T-helper 2 cell (primary cell): ENCODE measurements at places on chromosomes 1 and 21.

DNA sequence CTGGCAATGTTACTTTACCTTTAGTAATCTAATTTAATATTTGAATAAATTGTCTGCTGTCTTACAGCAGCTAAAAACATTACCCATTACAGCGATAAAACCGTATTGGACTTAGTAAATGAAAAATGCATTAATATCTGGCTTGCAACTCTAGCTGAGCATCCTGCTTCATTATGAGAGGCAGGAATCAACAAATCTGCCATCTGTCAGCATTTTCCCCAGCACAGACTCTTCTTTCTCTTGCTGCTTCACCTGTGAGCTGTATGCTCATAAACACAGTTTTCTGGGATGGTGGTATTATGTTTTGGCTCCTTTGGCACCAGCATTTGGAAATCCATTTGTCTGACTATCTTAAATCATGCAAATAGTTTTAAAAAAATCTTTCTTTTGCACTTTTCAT is 487.1 kb downstream of the KCNT2 start:
- DNase-seq = no peak

GRCh38 chr21:44548922-44549321 is 2.4 kb downstream of the KRTAP10-2 start:
- DNase-seq = no peak

GRCh38 chr1:15989776-15990175 is 13.9 kb upstream of the ZBTB17 start:
- no peak for DNase-seq

DNA sequence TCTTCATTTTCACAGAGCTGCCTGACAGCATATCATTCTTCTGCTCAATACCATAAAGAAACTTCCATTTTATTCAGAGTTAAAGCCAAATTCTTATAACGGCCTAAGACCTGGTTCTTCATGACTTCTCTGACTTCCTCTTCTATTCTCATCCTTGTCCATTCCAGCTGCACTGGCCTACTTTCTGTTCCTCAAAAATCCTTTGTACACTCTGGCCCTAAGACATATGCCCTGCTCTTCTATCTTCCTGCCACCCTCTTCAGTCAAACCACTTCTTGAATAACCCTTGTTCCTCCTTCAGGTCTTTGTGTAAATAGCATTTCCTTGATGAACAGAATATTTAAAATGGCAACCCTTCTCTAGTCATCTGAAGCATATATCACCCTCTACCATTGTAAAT is 1338.7 kb upstream of the ADGRL2 start:
- DNase-seq = no peak

- DNase-seq = no peak
Observed at GRCh38 chr1:88800382-88801051, 90.8 kb downstream of the GTF2B start.

DNA sequence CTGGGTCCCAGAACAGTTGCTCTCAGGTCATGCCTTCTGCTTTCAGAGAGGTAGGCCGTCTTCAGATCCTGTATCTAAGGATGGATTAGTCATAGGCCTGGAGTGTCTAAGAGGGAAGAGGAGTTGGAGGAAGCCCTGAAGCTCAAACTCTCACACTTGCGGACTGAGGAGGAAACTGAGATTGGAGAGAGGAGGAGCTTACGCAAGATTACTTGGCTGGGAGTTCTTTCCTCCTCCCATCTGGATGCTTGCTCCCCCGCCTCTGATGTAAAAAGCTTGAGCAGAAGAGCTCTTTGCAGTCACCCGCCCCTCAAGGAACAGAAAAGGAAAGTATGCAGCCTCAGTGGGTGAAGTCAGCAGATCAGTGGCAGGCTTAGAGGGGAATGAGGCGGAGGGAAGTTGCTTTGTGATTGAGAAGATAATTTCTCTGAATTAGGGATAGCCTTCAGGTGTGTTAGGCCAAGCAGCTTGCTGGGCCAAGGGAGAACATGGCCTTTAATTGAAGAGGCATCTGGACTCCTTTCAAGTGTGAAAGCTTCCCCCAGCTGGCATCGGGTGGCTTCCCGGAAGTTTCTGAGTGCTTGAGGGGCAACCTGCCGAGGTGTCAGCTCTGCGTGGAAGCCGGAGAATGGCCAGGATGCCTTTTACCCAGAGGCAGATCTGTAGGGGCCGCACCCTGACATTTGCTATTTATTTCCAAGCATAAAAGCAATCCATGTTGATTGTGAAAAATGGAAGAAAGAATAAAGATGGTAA is 6.6 kb downstream of the ADORA1 start:
- DNase-seq = no peak

- no peak for DNase-seq
Observed at GRCh38 chr1:45647248-45648021, 23.6 kb upstream of the CCDC17 start.

- DNase-seq = no peak
Observed at GRCh38 chr1:161185732-161186311, 8.5 kb upstream of the B4GALT3 start.

DNA sequence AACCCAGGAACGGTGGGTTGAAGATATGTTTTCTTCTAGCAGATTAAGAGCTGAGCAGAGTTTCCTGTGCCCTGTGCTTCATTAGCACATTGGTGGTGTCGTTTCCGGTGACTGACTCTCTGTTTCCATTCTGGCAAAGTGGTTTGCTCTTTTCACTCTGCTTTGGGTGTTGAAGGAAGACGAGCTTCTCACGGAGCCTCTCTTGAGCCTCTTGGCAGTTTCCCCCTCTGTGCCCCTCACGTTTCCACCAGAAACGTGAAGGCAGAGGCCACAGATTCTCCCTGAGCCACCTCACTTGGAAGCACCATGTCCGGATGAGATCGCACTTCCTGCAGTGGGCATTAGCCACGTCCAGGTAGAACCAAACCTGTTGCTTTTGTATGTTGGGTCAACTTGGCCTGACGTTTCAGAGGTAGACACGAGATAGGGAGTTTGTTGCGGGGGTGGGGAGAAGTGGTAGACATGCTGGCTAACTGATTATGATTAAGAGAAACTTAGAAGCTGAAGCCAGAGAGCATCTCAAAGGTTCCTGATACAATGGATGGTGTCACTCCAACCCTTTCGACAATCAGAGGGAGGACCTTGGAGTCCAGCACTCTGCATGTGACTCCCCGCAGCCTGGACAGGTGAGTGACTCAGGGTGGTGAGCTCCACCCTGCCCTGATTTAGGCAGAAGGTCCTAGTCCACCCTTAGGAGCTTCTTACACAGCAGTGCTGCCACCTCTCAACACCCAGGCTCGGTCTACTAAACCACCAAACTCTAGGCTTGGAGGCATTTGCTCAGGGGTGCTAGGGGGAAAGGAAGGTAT is at the start of gene LAX1:
TSS of gene LAX1 (plus strand) at position 155 of the 809 bp plus-strand sequence. CDS start at position 538, 383 bp downstream.
- DNase-seq = peak; percentile 83
